ENCODE measurements at places on chromosomes 12 and 14. TPM values are rescaled to one million over a fixed set of nuclear protein-coding genes. Genes with fewer than 3 reads are reported as not detected.

- no peak for DNase-seq
Measured at GRCh38 chr12:40063414-40063813, 42.5 kb downstream of the SLC2A13 start.

- no peak for DNase-seq
Measured at GRCh38 chr12:121918679-121919038, 267 bp downstream of the CFAP251 start.

The DEPDC4 gene
- 1.4 TPM for total RNA-seq

- DNase-seq = no peak
Measured at GRCh38 chr12:17296882-17297281, 690.9 kb upstream of the LMO3 start.

The YLPM1 gene
- total RNA-seq = 68.2 TPM

DNA sequence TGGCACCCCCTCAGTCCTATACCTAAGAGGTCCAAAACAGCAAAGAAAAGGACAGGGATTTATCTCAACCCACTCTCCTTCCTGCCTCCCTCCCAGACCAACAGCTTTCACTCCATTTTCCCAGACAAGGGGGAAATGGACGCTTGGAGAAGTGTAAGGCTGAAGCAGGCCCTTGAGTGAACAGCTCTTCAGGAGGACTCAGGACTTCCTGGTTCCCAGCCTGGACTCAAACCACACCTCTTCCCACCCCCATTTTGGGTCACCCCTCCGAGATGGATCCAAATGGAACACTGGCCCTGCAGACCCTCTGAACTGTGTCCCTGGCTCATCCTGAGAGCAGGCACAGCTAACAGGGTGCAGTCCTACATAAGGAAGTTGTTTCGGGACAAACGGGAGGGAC is 2.7 kb downstream of the KMT2D start:
- no peak for DNase-seq

GRCh38 chr12:124636138-124636978 is 68.9 kb upstream of the NCOR2 start:
- peak; percentile 29 for DNase-seq

DNA sequence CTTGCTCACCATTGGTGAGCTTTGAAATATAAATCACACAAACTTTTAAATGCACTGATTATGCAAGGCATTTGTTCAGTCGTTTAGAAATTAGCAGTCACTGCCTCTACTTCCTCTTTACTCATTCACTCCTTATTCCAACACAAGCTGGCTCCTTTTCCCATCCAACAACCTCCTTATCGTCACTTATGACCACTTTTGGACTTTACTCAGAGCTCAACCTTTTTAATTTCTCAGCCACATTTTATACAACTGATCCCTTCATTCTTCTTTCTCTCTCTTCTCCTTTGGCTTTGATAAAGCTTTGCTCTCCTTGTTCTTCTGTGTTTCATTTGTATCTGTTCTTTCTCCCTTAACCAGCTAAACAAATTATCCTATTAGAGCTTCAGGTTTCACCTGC is 126.4 kb upstream of the PLEKHA5 start:
- no peak for DNase-seq

The CLEC4D gene
- 0.41 TPM for total RNA-seq

DNA sequence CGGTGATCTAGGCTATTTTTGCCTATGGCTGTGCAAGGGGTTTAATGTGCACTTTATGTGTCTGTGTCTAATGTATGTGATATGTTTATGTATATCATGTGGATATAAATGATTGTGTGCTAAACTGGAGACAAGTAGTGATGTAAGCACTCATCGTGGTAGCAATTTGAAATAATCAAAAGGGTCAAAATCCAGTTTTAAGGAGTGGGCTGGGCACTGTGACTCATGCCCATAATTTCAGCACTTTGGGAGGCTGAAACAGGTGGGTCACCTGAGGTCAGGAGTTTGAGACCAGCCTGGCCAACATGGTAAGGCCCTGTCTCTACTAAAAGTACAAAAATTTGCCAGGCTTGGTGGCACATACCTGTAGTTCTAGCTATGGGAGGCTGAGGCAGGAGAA is 2.8 kb downstream of the EDDM3A start:
- DNase-seq = no peak

DNA sequence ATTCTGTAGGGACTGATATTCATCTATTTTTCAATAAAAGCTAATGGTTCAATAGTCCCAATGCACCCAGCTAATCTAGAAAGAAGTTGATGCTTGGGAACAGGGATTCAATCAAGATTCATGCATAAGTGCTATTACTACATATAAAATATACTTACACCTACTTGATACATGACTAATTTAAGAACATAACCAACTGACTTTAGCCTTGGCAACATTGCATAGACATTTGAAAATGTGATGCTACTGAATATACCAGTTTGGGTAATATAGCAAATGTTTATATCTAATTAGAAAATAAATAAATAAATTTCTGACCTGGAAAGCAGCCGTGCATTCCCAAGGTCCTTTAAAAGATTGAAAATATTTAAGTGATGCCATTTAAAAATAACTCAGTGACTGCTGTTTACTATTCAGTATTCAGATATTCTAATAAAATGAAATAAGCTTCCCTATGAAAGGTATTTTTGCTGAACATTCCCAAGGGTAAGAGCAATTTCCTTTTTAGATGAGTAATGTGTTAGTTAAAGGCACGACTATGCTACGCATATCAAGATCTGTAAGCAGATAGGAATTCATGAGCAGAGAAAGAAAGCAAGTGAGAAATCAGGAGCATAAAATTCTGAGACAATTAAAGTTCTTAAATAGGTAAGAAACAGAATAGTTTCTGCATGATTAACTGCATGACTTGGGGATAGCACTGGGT is 160.6 kb upstream of the SYT1 start:
- peak; percentile 4 for DNase-seq

DNA sequence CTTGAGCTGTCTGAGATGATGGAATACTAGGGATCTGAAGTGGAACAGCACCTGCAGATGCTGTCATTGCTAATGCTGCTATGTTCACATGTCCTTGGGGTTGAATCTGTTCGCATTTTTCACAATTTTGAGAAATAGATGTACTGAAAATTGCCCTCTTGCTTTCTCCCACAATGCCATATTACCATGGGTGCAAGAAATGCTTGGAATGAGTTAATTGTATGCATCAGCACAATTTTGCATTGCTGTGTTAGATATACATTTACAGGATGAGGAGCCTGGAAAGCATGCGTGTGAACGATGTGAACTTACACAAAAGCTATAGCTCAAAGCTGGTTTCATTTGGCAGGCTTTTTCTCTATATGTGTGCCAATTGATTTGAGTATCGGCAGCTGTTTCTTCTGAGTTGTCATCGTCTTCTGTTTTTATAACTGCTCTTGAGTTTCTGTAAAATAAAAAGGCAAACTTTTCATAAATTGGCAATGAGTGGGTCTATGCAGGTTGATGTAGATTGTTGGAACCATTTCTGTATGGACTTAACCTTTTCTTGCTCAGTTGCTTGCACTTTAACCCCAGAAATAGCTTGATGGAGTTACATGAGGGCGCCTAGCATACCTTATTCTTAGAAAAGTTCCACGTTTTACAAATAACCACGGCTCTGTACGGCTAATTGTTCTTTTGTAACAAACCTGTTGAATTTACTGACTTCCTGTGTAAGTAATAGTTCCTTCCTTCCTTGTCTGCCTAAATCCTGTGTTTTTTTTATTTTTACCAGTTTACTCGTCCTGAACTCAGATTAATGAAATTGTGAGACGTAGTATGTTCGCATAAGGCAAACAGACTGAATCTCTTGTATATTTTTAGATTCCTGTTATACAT is 105.9 kb downstream of the FGD4 start:
- no peak for DNase-seq

GRCh38 chr12:124772289-124773170 is 91.1 kb downstream of the SCARB1 start:
- DNase-seq = no peak

The KRT77 gene
- total RNA-seq = not detected

Measured in kidney (tissue), 22 donors.